ENCODE measurements at places on chromosomes 4 and X. TPM values are rescaled to one million over a fixed set of nuclear protein-coding genes. Genes with fewer than 3 reads are reported as not detected.

Gene HTN1
- not detected for total RNA-seq

Gene CLOCK
- total RNA-seq, result 3.2 TPM

Gene CFP
- not detected for total RNA-seq

Gene HERC5
- not detected for total RNA-seq

Gene USP26
- not detected for total RNA-seq

Gene CSN1S1
- not detected for total RNA-seq

Gene TCEAL1
- 183 TPM for total RNA-seq

Gene DRP2
- total RNA-seq, result not detected

Gene AFM
- total RNA-seq, result not detected

Gene TEX13C
- total RNA-seq, result not detected

Gene WDR17
- 3.1 TPM for total RNA-seq

Gene SPANXN4
- total RNA-seq, result not detected

GRCh38 chrX:64204252-64204651 is 1.3 kb downstream of the AMER1 start:
- DNase-seq, result peak; percentile 29
- peaks cover 4% of the 10 kb centered on the region for H3K27me3 ChIP-seq
- peak overlapping the region; percentile 91 for H3K27ac ChIP-seq
- peak overlapping the region; percentile 58 for H3K4me3 ChIP-seq
- H3K4me1 ChIP-seq, result peaks cover 41% of the 10 kb centered on the region

- no peak overlapping the region for H3K4me3 ChIP-seq
- no peak overlapping the region for H3K27ac ChIP-seq
- H3K36me3 ChIP-seq, result no peaks in the 10 kb centered on the region
- no peaks in the 10 kb centered on the region for H3K4me1 ChIP-seq
- peaks cover 3% of the 10 kb centered on the region for H3K27me3 ChIP-seq
- DNase-seq, result no peak
These were observed 110.3 kb upstream of the MAP3K15 start for GRCh38 chrX:19625612-19626011.

DNA sequence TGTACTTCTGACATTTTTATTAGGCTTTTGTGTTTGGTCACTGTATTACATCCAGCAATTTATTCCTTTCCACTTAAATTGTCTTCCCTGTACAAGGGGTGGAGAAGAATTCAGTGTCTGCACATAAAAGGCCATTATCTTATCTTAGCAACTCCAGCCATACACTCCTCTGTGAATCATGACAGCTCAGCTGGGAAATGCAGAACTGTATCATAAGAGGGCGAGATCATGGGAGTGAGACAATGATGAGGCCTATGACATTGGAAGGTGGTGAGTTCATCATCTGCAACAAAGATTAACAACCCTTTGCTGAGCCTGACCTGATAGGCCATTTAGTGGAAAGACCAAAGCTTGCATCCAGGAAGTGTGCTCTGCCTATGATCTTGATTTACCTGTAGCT is 33.3 kb downstream of the SLIT2 start:
- no peaks in the 10 kb centered on the region for H3K4me1 ChIP-seq
- no peaks in the 10 kb centered on the region for H3K36me3 ChIP-seq
- no peak for DNase-seq
- no peak overlapping the region for H3K4me3 ChIP-seq

GRCh38 chr4:155666344-155667221 is at the start of gene GUCY1A1:
Gene GUCY1A1, plus strand, starts transcription at chr4:155666848. Its CDS starts 30,020 bp downstream, at chr4:155696868.
- no peaks in the 10 kb centered on the region for H3K27me3 ChIP-seq
- DNase-seq, result no peak
- peaks cover 25% of the 10 kb centered on the region for H3K4me1 ChIP-seq
- no peaks in the 10 kb centered on the region for H3K36me3 ChIP-seq

DNA sequence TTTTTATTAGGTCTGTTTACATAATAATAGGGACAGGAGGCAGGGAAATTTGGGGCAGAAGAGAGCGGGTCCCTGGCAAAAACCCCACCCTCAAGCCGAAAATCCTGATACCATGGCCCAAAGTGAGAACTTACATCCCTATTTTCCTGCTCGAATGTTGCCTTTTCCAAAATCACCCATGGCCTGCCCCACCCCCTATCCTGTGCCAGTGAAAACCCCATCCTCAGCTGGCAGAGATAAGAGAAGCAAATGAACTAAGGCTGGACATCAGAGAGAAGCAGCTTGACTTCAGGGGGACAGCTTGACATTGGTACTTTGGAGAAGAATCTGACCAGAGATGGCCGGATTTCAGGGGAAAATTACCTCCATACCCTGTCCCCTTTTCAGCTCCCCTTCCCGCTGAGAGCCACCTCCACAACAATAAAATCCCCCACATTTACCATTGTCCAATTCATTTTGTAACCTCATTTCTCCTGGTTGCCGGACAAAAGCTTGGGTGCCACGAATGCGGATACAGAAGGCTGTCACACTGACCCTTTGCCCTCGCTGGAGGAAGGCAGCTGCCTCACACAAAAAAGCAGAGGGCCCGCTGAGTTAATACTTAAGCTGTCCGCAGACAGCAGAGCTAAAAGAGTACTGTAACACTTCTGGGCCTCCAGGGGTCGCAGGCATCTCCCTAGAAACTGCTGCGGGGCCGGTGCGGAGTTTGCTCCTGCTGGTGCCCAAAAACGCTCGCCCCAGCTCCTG is 196.2 kb downstream of the SNCA start:
- DNase-seq, result peak; percentile 75
- no peak overlapping the region for H3K27ac ChIP-seq
- H3K36me3 ChIP-seq, result no peaks in the 10 kb centered on the region
- H3K27me3 ChIP-seq, result no peaks in the 10 kb centered on the region
- H3K4me1 ChIP-seq, result no peaks in the 10 kb centered on the region

DNA sequence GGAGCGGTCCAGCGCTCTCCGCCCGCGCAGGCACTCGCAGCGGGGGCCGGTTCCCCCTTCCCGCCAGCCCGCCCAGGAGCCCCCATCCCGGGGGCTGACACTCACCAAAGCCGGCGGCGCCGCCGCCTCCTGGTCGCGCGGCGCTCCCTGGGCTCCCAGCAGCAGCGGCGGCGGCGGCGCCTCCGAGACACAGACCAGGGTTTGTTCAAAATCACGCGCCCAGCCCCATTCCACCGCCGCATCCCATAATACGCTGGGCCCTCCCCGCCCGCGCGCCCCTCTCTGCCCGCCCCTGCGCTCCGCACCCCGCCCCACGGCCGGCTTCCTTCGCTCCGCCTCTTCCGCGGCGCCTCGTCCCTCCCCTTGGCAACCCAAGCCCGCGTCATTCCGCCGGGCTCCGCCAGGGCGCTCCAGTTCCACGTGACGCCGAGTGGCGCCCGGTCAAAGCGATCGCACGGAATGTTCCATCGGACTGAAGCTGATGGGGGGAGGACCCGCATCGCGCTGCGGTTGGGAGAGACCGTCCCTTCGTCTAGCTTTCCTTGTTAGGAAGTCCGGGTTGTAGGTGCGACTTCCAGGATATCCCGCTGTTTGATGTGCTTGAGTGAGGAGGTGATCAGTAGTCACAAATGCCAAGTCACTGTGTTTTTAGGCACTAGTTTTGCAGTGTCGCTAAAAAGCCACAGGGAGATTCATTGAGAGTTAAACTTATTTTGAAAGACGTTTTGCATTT is 2.2 kb upstream of the LIN54 start:
- peaks cover 25% of the 10 kb centered on the region for H3K4me1 ChIP-seq
- peak overlapping the region; percentile 73 for H3K4me3 ChIP-seq
- no peaks in the 10 kb centered on the region for H3K36me3 ChIP-seq
- peak overlapping the region; percentile 92 for H3K27ac ChIP-seq
- no peaks in the 10 kb centered on the region for H3K27me3 ChIP-seq
- DNase-seq, result peak; percentile 98

GRCh38 chr4:26021417-26022345 is 107.7 kb downstream of the SMIM20 start:
- DNase-seq, result no peak
- peaks cover 26% of the 10 kb centered on the region for H3K4me1 ChIP-seq
- H3K27ac ChIP-seq, result peak overlapping the region; percentile 31
- H3K27me3 ChIP-seq, result no peaks in the 10 kb centered on the region
- no peaks in the 10 kb centered on the region for H3K36me3 ChIP-seq
- H3K4me3 ChIP-seq, result no peak overlapping the region

DNA sequence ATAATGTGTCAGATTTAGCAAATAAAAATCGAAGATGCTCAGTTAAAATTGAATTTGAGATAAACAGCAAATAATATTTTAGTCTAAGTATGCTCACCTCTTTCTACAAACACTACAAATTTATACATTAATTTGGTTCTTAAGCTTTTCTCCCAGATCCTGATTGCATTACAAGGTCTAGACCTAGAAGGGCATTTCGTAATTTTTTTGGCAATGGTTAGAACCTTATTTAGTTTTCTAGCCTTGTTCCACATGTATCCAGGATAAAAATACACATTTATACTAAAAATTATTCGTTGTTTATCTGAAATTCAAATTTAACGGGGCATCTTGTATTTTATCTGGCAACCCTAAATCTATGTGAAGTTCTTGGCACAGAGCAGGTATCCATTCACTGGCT is 2.5 kb upstream of the CDKL5 start:
- no peaks in the 10 kb centered on the region for H3K27me3 ChIP-seq
- no peak overlapping the region for H3K27ac ChIP-seq
- H3K4me3 ChIP-seq, result no peak overlapping the region
- DNase-seq, result no peak

GRCh38 chr4:61714387-61714911 is 514.3 kb downstream of the ADGRL3 start:
- H3K4me1 ChIP-seq, result no peaks in the 10 kb centered on the region
- H3K4me3 ChIP-seq, result no peak overlapping the region
- no peak overlapping the region for H3K27ac ChIP-seq
- peak; percentile 9 for DNase-seq
- H3K27me3 ChIP-seq, result no peaks in the 10 kb centered on the region
- no peaks in the 10 kb centered on the region for H3K36me3 ChIP-seq

DNA sequence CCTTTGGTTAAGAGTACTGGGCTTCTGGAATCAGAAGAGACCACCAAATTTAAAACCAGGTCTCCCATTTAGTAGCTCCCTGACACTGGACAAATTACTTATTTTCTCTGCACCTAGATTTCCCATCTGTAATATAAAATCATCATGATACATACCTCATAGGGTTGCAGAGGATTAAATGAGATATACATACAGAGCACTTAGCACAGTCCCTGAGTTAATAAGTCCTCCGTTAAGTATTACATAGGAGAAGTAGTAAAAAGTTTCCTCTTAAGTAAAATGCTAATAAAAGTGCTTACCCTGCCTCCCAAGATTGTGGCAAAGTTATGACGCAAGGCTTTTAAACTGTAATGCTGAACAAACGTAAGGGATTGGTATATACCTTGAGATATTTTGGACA is 539 bp upstream of the CHIC1 start:
- peak overlapping the region; percentile 77 for H3K27ac ChIP-seq
- no peaks in the 10 kb centered on the region for H3K36me3 ChIP-seq
- DNase-seq, result no peak
- peak overlapping the region; percentile 69 for H3K4me3 ChIP-seq

- H3K36me3 ChIP-seq, result no peaks in the 10 kb centered on the region
- DNase-seq, result no peak
- H3K27ac ChIP-seq, result no peak overlapping the region
- no peak overlapping the region for H3K4me3 ChIP-seq
- no peaks in the 10 kb centered on the region for H3K4me1 ChIP-seq
These were observed 40.3 kb downstream of the PDGFC start for GRCh38 chr4:156931267-156931666.

GRCh38 chr4:101238706-101239105 is 108.6 kb downstream of the PPP3CA start:
- no peak overlapping the region for H3K27ac ChIP-seq
- H3K4me3 ChIP-seq, result no peak overlapping the region
- H3K4me1 ChIP-seq, result peaks cover 58% of the 10 kb centered on the region
- H3K27me3 ChIP-seq, result no peaks in the 10 kb centered on the region

- no peaks in the 10 kb centered on the region for H3K36me3 ChIP-seq
- DNase-seq, result no peak
- no peaks in the 10 kb centered on the region for H3K27me3 ChIP-seq
- H3K4me3 ChIP-seq, result no peak overlapping the region
These were observed 71.6 kb downstream of the FAM53A start for GRCh38 chr4:1612278-1613098.

DNA sequence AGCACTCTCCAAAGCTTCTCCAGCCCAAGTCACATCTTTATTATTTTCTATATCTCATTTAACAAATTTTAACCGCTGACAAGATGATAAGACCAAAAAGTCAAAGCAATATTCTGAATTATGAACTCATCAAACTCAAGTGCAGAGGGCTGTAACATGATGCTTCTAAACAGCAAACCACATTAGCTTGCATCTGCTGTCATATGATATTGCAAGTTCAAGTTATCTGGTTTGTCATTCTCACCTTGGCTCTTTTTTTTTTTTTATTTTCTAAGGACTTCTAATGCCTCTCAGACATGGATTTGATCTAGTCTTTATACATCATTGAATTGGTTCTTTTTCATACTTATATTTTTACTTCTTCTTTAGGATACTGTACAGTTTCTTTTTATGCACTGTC is 93.4 kb downstream of the SLC10A7 start:
- H3K27ac ChIP-seq, result no peak overlapping the region
- no peaks in the 10 kb centered on the region for H3K4me1 ChIP-seq
- no peak for DNase-seq
- no peaks in the 10 kb centered on the region for H3K27me3 ChIP-seq
- H3K36me3 ChIP-seq, result no peaks in the 10 kb centered on the region
- no peak overlapping the region for H3K4me3 ChIP-seq

DNA sequence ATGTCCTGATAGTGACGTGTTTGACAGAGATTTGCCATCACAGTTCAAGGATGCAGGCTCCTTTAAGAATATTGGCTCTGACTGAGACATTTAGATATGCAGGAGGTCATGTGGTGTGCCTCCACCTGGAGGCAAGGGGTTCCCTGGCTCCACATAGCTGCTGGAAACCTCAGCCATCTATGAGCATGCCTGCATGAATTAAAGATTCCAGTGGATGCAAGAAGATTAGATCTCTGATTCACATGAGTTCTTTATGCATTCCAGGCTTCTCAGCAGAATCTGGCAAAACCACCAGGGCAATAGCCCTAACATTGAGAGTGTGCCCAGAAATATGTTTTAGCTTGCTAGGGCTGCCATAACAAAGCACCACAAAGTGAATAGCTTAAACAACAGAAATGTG is 298.5 kb upstream of the AADAT start:
- no peak overlapping the region for H3K4me3 ChIP-seq
- H3K27me3 ChIP-seq, result no peaks in the 10 kb centered on the region
- H3K27ac ChIP-seq, result no peak overlapping the region
- no peaks in the 10 kb centered on the region for H3K36me3 ChIP-seq
- no peak for DNase-seq

DNA sequence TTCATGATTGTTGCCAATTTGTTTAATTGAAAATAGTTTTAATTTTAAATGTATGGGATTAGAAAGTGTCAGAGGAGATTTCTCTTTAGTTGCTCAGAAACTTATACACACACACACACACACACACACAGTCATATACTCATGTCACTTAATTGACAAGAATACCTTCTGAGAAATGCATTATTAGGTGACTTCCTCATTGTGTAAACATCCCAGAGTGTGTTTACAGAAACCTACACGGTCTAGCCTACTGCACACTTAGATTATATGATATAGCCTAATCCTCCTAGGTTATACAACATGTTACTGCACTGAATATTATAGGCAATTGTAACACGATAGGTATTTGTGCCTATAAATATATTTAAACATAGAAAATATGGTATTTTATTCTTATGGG is 1327.4 kb downstream of the FSTL5 start:
- no peaks in the 10 kb centered on the region for H3K27me3 ChIP-seq
- no peaks in the 10 kb centered on the region for H3K4me1 ChIP-seq
